ENCODE measurements at places on chromosomes 13 and 19.

DNA sequence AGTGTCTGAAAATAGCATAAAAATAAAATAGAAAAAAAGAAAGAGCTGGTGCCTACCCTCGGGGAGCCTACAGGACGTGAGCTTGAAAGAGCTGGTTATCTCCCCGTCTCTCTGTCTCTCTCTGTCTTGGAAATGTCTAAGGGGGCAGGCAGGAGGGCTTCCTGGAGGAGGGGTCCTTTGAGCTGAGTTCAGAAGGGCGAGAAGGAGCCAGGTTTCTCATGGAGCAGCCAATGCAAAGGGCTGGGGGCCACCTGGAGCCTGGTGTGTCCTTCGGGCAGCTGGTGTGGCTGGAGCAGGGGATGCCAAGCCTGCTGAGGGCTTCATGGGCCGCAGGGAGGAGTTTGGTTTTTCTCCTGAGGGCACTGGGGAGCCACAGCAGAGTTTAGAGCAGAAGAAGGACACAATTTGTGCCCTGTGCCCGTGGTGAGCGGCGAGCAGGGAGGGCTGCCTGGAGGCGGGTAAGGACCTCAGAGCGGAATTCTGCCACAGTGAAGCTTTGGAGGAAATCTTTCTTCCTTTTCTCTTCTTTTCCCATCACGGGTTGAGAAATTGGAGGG, 38.7 kb downstream of the EFNA2 start:
- no peak for DNase-seq

DNA sequence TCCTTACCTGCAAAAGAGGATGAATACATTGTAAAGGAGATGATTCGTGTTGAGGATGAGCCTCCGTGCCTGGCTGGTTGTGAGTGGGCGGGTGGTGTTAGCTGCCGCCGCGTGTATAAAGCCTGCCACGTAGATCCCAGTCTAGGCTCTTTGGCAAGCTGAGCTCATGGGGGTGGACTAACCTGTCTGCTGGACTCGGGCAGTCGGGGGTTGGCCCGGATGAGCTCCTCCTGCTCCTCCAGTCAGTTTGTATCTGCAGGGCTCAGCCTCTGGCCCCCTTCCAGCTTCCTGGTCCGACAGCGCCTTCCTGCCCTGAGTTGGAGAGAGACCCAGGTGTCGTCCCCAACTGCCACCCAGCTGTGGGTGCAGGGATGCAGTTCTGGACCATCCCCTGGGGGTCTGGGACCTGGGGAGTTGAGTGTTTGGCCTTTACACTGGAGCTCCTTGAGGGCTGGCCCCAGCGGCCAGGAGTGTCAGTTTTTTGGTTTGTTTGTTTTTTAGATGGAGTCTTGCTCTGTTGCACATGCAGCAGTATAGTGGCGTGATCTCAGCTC, 20.9 kb downstream of the TECR start:
- no peak for DNase-seq

- no peak for DNase-seq
Observed at GRCh38 chr13:48404952-48405351, 8.0 kb downstream of the LPAR6 start.

GRCh38 chr19:2552859-2553258, 76.9 kb downstream of the GADD45B start:
- DNase-seq: no peak

DNA sequence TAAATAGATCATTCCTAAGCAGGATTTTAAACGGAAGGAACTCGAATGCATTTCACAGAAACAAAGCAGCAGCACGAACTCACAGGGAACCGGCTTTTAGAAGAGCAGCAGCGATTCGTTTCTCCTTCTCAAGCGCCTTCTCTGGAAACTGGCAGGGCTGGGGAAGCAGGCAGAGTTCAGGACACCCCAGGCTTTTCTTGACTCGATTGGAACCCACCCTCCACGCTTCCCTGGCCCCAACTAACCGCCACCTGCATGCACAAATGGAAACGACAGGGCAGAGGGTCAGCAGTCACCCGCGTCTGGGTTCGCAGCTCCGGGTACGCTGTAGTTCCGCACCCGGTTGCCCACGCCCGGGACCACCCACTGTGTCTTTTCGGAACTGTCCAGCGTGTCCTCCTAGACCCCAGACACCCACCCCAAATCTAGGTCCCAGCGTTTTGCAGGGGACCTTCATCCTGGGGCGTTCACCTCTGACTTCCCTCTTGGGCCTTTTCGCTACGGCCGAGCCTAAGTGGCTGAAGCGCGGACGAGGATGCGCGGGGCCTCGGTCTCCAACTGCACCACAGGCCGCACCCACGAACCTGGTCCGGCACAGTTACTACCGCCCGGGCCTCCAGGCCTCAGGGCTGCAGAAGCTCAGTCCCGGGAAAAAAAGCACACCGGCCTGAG, 500 bp downstream of the ZFP30 start:
- DNase-seq: peak; percentile 36

Measured in NCI-H187 treated with DMSO at 0.1 percent for 48 hours (cell line).